Activated T-cell treated with anti-CD3 and anti-CD28 coated beads, Interleukin-2, amount 50 U/mL, for 48 hours (primary cell): ENCODE measurements at places on chromosomes 11 and 22.
A peak's percentile ranks its signal among the peaks of the same experiment; 100 is the strongest.

- DNase-seq: no peak
These were observed 10.9 kb downstream of the FADS3 start for GRCh38 chr11:61880454-61880853.

GRCh38 chr11:73414977-73415651, 38.9 kb downstream of the RELT start:
- no peak for DNase-seq

GRCh38 chr11:2342981-2343380, 34.1 kb upstream of the CD81 start:
- no peak for DNase-seq

GRCh38 chr11:115765803-115766239, 261.6 kb upstream of the CADM1 start:
- no peak for DNase-seq

GRCh38 chr11:69839516-69839915, 20.3 kb upstream of the FGF3 start:
- DNase-seq: no peak

GRCh38 chr11:95434489-95435057, 203.6 kb upstream of the SESN3 start:
- no peak for DNase-seq

- DNase-seq: no peak
These were observed 72.8 kb upstream of the PICALM start for GRCh38 chr11:86141727-86142126.

DNA sequence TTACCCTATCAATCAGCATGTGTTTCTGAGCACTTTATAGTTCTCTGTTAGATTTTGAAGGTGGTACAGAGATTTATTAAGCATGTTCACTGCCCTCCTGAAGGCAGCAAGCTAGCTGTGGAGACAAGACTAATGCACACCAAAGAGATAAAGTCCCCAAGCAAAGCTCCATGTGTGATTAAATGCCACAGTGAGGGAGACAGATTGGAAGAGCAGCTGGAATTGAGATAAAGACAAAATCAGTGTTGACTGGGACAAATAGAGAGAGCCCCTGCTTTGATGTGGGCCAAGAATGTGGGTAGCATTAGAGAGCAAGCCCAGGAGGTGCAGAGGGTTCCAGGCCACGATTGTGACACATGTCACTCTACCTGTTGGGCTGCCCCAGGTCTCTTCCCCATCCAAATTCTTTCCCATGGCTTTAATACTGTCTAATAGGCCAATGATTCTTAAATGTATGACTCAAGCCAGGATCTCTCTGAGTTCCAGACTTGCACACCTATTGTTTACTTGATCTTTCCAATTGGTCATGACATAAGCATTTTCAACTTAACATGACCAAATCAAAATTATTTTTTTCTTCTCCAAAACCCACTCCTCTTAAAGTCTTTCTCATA, 60.1 kb upstream of the ZC3H12C start:
- no peak for DNase-seq

DNA sequence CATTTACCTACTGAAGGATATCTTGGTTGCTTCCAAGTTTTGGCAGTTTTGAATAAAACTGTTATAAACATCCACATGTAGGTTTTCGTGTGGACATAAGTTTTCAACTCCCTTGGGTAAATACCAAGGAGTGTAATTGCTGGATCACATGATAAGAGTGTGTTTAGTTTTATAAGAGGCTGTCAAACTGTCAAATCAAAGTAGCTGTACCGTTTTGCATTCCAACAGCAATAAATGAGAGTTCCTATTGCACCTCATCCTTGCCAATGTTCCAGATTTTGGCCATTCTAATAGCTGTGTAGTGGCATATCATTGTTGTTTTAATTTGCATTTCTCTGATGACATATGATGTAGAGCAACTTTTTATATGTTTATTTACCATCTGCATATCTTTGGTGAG, 190.8 kb upstream of the SYN3 start:
- DNase-seq: no peak

DNA sequence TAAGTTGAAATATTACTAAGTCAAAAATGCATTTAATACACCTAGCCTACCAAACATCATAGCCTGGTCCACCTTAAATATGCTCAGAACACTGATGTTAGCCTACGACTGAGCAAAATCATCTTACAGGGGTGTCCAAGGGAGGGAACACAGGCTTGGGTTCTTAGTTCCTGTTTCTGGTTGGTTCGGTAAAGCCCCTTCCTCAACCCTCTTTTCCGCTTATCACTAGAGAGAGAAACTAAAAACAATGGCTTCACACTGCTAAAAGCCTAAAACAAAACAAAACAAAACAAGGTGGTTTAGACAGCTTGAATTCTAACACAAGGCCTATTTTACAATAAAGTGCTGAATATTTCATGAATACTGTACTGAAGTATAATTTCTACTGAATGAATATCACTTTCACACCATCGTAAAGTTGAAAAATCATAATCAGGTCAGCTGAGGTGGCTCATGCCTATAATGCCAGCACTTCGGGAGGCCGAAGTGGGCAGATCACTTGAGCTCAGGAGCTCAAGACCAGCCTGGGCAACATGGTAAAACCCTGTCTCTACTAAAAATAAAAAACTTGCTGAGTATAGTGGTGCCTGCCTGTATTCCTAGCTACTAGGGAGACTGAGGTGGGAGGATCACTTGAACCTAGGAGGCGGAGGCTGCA, 118.0 kb downstream of the SIK3 start:
- DNase-seq: no peak

DNA sequence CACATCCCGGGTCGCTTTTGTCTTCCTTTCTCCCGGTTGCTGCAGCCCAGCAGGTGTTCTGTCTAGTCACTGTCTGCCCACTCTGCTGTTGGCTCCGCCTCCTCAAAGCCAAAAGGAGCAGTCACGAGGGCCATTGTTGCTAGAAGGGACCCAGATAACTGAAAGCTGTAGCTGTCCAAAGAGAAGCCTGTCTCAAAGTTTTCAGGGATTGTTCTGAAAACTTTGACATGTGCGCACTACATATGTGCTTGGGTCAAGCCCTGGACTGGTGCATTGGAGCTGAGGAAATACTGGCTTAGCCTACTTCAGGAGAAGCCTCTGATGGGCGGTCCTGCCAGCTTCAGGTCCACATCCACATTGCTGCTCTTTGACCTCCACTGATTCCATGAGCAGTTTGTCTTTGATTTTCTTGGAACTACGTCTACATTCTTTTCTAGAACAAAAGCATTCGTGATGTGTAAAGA, 8.8 kb upstream of the OR2AT4 start:
- no peak for DNase-seq

DNA sequence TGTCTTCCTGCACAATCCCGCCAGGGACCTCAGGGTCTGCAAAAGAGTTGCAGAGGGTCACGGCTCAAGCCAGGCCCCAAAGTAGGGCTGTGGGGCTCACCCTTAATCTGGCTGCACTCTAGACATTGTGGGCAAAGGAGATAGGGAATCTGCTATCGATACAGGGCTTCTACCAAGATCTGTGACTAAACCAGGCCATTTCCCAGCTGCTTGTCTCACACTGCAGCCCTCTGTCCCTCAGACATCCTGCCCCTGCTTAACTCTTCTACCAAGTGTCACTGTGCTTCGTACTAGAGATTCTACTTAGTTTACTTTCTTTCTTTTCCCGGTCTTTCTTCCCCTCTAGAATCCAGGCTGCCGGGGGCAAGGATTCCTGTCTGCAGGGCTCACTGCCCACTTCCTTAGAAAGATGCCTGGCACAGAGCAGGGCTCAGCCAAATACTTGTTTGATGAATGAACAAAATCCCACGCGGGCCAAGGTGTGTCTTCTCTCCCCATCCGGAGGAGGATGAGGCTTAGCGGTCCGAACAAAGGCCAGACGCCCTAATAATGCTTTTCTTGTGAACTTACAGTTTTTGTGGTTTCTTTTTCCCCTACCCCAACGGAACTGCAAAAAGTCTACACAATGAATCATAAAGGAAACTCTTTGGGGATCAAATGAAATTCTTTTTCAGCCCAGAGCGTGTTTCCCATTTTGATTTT, 61.3 kb upstream of the ANO1 start:
- no peak for DNase-seq

DNA sequence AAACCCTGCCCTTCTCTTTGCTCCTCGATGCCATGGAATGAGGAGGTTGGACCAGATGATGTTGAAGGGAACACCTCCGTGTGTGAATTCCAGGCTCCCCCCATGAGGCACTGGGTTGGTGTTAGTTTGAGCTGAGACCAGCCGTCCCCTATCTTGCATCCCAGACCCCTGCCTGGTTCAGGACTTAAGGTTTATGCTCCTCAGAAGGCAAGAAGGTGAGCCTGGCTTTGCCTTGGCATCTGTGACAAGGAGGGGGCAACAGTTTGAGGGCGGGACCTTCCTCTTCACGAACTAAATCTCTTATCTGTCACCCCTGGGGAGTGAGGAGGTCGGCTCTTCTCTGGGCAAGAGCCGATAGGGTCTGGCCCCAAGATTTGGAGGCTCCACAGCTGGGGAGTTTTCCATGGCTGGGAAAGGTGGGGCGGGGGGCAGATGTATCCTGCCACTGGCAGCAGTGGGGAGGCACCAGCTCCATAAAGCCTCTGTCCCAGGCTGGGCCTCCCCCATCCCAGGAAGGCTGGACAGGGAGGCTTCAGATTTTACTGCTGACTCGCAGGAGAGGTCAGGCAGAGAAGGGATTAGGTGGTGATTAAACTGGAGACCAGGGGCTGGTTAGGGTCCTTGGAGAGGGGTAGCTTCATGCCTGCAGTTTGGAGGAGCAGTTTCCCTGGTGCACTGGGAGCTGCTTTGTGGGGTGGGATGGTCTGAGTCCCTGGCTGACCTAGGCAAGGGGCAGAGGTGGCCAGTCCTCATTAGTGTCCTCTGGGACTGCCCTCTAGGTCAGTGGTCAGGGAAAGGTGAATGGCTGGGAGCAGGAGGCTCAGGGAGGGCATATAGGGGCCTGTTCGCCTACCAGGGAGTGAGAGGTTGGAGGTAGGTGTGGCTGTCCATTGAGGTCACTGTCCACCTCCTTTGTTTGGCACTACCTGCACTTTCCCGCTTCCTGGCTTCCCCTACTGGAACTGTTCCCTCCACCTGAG, 1.1 kb downstream of the SEC14L2 start:
- DNase-seq: peak; percentile 41

DNA sequence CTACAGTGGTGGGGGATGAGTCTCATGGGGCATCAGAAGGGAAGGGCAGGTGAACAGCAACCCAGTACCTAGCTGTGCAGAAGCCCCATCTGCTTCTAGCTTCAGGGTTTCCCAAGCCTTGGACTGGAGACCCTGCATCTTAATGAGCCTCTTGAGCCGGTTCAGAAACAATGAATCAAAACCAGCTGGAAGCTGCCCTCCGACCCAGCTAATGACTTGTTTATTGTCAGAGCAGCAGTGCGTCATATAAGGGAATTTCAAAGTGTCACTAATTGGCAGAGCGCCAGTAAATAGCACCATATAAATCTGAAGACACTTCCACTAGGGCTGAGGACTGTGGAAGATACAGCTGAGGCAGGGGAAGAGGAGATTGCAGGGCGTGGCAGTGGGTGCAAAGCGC, 57.5 kb downstream of the RPUSD4 start:
- DNase-seq: no peak

DNA sequence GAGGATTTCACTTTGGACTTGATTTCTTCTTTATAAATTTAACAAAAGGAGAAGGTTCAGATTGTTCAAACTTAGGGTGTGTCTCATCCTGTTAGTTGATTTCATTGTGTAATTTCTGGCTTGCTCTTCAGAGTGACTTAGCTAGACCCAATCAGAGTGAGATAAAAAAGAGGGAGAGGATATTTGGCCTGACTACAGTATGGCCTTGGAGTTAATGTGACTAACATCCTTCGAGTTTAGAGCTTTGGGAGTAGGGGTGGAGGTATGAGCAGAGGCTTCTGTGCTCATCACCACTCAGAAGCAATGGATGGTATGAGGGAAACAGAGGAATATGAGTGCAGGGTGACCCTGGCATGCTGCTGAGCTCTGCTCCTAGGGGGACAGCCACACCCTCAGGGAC, 114.2 kb downstream of the ME3 start:
- no peak for DNase-seq

DNA sequence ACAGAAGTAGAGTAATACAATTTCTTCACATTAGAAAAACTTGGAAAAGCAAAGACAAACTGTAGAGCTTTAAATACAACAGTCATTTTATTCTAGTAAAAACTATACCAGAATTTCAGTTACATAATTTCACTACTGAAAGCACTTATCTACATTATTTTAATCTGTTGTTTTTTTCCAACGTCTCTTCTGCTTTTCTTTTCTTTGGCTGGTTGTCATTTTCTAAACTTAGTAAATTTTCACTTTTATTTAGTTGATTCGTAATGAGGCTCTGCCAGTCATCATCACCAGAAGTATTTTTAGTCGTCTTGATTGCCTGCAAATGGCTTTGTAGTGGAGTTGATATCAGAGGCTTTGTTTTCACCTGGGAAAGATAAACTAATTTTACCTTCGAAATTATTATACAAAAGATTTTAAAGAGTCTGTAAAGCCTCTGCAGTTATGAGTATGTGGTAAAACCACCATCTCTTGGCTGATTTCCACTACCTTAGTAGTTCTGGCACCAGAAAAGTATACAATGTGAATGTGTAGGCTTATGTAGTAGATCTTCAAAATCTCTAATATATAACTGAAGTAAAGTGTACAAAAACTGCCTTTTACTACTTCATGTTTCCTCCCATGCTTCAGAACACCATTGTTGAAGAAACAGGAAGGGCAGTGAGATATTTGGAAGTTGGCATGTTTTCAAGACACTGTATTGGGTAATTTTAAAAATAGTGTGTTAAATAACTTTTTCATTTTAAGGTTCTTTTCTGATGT, 19.2 kb downstream of the EIF3M start:
- DNase-seq: no peak

- peak; percentile 6 for DNase-seq
These were observed 66.7 kb downstream of the MYEOV start for GRCh38 chr11:69360606-69361005.

- DNase-seq: no peak
These were observed 49.1 kb downstream of the ARHGAP8 start for GRCh38 chr22:44801476-44801875.

DNA sequence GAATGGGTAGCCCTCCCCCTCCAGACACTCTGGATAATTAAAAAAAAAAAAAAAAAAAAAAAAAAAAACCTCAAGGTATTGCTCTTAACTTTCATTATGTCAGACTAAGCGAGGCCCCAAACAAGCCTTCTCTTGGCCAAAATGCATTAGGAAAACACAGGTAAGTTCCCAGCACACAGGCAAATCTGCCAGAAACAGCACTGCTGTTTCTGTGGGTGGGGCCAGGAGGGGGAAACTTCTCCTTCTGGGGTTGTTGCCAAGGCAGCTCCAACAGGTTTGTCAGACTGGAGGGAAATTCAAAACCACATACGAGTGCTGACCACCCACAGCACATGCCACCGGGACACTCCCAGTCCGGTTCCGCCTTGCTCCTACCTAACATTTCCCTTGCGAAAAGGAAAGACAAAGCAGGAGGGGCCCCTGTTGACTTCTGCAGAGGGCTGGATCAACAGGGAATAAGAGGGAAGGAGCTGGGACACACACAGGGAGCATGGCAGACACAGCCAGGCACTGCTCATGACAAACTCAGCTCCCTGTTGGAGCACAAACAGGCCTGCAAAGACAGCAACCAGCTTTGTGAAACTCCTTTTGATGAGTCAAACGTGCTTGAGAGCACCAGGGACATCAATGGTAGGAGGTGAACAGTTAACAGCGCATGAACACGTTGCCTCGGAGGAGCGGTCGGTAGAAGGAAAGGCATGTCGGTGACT, 55.0 kb downstream of the MYH9 start:
- DNase-seq: peak; percentile 74
